ENCODE measurements at places on chromosomes 5 and 9. TPM values are rescaled to one million over a fixed set of nuclear protein-coding genes. Genes with fewer than 3 reads are reported as not detected.

GRCh38 chr5:127515693-127516440 lies 1.6 kb upstream of the PRRC1 start:
- no peak for DNase-seq

GRCh38 chr9:133067813-133068212 lies 6.0 kb downstream of the CEL start:
- DNase-seq: peak; percentile 70

DNA sequence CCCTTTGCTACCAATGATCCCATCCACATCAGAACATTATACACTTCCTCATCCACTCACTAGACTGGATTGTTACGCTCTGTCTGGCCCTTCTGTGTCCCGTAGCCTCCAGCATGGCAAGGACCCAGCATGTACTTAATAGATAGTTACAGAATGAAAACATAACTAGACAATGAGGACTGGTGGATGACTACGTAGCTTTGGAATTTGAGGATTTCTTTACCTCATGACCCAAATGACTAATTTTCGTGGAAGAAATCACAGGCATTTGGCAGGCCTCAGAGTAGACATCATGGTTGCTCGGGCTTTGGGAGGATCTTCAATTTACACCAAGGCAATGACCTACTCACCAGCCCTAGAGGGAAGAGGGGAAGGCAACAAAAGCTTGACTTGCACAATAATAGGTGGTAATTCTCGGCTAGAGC lies 299.8 kb downstream of the TLE1 start:
- peak; percentile 71 for DNase-seq

DNA sequence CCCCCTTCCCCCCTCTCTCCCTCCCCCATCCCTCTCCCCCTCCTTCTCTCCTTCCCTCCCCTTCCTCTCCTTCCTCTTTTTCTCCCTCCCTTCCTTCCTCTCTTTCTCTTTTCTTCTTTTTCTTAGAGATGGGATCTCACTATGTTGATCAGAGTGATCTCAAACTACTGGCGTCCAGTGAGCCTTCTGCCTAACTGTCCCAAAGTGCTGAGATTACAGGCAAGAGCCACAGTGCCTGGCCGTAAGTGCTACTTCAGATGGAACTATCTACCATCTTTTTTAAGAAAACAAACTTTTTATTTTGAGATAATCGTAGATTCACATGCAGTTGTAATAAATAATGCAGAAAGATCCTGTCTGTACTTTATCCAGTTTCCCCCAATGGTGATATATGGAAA lies 6.3 kb downstream of the RCL1 start:
- DNase-seq: no peak

Gene CD14
- total RNA-seq: 66.7 TPM

DNA sequence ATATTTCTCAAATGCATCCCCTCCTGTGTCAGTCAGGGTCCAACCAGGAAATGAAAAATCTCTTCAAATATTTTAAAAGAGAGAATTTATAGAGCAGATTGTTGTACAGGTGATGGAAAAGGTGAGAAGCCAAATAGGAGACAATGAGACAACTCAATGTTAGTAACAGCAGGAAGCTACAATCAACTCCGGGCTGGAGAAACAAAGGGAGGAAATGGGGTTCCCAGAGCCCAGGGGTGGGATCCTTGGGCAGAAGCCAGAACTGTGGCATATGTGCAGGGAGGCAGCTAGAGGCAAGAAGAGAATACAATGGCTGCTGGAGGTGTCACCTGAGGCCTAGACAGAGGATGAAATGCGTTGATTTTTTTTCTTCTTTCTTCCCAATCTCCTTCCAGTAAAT lies 361.8 kb upstream of the ACTBL2 start:
- DNase-seq: no peak

DNA sequence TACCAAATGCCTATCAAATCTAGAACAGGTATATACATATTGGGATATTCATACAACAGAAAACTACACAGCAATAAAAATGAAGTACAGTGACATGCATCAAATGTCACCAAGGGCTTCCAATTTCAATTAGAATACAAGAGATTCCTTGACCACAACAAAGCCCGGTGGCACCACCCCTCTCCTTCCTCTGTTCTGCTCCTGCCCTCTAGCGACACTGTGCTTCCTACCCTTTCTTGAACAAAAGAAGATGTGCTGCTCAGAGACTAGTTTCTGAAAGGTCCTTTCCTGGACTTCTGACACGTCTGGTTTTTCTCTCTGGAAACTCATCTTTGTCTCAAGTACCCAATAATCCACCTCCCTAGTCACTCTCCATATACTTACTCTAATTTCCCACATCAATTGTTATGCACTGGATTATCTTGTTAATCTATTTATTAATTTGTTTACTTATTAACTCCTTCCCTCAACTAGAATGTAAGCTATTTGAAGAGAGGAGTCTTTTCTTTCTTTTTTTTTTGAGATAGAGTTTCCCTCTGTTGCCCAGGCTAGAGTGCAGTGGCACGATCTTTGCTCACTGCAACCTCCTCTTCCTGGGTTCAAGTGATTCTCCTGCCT lies 70.4 kb upstream of the CTSV start:
- DNase-seq: peak; percentile 14

- no peak for DNase-seq
Observed at GRCh38 chr9:93922535-93922934, 32.6 kb downstream of the BARX1 start.

DNA sequence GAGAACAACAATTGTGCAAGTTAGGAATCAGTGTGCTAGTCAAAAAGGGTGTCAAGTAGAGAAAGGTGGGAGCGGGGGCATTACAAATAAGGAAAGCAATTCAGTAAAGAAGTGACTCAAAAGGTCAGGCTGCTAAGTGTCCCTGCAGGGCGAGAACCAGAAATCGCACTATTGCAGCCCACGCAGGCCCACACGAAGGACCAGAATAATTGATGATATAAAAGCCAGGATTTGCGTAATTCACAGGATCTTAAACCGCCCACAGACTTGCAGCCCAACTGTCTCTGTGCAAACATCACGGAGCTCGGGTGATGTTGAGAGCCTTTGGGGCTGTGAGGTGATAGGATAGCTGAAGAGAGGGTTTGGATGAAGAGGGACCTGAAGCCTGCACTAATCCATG lies 349.0 kb downstream of the BRINP1 start:
- no peak for DNase-seq

Gene PRR7
- total RNA-seq: not detected

- DNase-seq: no peak
Observed at GRCh38 chr9:79433703-79434102, 138.1 kb upstream of the TLE4 start.

DNA sequence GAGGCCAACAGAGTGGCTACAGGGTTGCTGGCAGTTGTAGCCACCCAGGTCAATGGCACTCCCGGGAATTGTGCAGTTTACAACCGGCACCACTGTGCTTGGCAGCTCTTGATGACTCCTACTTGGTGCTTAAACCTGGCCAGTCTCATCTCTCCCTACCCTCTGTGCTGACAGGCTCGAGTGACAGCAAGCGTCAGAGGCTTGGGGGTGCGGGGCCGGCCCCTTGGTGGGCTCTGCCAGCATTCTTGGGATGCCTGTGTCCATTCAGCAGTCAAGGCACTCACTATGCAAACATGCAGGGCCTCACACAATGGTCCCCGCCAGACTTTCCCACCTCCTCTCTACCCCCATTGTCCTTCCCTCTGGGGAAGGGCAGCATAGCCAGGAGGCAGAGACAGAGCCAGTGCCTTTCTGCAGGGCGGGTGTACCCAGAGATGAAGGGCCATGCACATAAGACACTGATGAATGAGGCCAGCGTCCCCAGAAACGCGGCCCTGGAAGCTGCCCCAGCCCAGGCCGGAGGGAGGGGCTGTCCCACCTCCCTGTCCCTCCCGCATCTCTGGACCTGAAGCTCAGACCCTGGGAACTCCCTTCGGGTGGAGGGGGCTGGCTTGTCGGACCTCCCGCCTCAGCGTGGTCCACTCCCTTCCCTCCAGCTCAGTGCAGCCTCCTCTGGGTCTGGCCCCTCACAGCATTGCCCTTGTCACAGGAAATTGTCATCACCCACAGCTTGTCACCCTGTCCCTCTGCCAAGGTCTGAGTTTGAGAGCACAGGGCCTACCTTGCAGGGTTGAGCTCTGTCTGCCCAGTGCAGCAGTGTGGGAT lies 26.4 kb upstream of the NOTCH1 start:
- peak; percentile 70 for DNase-seq

Gene SNX24
- 24.3 TPM for total RNA-seq

- DNase-seq: no peak
Observed at GRCh38 chr5:127700237-127700766, 2.9 kb upstream of the CCDC192 start.

- no peak for DNase-seq
Observed at GRCh38 chr5:23484096-23484495, 23.3 kb upstream of the PRDM9 start.

GRCh38 chr9:34413231-34413852 lies 36.6 kb upstream of the MYORG start:
- peak; percentile 64 for DNase-seq

DNA sequence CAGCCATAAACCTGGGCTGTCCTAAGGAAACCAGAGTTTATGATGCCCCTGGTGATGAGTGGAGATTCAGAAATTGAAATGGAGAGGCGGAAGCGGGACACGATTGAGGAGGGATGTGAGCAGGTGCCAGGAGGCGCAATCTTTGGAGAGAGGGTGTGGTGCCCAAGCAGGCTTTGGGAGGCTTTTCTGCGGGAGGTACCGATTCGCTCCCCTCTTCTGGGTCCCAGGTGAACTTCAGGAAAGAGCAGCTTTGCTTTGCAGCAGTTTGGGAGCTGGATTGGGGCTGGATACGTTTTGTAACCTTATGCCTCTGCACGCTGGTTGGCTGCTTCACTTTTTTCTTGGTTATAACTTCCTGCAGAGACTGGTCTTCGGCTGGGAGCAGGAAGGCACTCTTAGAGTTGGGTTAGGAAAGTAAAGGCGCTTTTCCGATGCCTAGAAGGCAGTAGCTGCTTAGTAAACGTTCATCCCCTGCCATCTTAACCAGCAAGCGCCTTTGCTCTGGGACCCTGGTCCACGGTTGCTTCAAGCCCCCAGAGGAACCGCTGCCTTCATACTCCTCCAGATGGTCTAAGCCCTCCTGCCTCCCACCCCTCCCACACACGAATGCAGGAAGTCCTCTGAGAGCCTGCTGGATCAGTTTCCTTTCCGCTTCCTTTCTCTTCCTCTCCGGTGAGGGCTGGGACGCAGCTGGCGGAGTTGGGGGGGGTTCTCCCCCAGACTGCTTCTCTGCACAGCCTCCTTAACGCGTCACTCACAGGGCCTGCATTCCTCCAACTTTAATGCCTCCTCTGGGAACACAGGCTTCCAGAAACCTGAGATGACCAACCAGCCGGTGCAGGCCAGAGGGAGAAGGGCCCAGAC lies 15.2 kb upstream of the NEK6 start:
- DNase-seq: peak; percentile 75

DNA sequence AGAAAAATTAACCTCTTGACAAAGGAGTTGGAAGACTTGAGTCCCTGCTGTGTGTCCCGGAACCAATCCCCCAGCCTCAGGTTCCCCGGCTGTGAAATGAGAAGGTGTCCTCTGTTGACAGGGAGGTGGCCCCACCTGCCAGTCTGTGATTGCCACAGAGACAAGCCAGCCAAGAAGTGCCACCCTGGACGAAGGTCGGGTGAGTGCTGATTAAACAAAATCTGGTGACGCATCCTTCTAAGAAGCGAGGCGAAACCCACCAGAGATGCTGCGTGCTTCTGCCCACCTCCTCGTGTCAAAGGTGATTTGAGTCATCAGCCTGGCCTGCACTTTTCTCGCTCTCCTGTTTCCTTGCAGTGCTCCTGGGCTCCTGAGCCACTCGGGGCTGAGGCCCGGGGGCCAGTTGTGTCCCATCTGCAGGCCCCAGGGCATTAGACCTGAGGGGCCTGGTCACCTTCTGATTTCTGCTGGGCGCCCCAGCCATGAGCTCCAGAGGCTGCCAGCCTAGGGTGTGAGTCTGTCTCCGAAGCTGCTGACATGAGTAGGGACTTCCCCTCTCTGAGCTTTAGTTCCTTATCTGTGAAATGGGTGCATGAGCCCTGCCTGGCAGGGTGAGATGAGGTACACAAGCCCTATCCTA lies 28.7 kb downstream of the NEK6 start:
- DNase-seq: no peak

DNA sequence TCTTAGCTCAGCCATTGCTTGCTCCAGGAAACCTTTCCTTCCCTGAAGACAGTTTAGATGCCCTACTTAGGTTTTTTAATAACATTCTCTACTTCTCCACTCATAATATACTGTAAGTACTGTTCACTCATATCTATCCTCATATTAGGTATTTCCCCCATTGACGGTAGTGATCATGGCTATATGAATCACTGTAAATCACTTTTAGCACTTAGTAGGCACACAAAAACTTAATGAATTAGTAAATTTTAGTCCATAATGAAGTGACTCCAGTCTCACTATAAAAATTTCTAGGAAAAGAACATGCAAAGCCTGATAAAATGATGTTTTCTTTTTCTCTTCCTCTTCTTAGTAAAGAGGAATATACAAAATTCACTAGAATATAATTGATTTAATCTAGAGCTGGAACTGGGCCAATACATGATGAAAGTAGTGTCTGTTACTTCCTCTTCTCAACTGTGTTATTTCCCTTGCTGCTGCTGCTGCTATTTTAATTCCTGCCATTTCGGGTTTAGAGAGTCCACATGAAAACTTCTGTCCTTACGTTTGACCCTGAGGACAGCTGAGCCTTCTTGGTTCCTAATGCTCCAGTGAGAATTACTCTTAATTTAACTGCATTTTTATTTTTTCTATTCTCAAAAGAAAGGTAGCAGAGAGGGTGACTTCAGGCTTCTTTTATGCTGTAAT lies 73.5 kb downstream of the LNPEP start:
- peak; percentile 19 for DNase-seq

Gene ACOT12
- total RNA-seq: 4.6 TPM

- no peak for DNase-seq
Observed at GRCh38 chr5:132013711-132014110, 2.3 kb upstream of the ACSL6 start.

DNA sequence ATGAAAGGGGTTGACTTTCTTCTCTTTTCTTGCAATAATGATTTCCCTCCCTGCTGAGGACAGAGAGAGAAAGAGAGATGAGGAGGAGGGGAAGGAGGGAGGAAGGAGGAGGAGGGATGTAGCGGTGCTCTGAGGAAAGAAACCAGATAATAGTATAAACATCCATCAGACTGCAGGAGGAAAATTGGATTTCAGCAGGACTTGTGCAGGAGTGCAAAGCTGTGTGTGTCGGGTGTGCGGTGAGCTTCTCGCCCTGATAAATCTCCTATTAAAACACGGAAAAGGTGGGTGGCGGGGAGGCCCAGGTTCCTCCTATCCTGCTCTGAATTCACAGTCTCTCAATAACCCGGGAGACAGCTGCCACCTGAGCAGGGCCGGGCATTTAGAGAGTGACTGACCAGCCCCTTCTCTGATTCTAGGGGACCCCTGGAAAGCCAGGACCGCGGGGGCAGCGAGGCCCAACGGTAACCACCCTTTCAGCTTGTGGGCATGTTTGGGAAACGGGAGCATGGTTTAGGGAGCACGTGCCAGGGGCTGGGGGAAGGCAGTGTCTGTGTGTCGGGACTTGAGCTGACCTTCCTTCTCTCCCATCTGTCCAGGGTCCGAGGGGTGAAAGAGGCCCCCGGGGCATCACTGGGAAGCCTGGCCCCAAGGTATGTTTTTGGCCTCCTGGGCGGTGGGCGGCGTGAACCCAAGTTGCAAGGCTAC lies 85.8 kb upstream of the FCN2 start:
- no peak for DNase-seq

All from umbilical cord (tissue), 2 donors.